ENCODE measurements at places on chromosomes 4 and X.

DNA sequence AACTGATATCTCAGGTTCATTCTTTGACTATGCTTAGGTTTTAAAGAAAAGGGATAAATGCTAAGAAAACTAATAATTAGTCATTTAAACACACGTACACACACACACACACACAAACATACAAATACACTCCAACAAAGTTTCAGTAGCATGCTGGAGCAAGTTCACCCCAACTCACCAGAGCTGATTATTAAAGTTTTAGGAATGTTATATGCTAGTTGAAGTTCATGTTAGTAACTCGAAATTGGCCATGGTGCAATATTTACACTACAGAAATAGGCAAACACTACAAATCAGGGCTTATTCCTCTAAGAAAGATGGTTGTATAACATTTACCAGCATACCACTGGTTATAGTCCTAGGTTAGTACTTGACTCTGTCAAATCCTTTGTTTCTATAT, 384.0 kb upstream of the DIPK2B start:
- DNase-seq = no peak

- DNase-seq = no peak
Measured at GRCh38 chrX:75155447-75155826, 646 bp downstream of the ABCB7 start.

DNA sequence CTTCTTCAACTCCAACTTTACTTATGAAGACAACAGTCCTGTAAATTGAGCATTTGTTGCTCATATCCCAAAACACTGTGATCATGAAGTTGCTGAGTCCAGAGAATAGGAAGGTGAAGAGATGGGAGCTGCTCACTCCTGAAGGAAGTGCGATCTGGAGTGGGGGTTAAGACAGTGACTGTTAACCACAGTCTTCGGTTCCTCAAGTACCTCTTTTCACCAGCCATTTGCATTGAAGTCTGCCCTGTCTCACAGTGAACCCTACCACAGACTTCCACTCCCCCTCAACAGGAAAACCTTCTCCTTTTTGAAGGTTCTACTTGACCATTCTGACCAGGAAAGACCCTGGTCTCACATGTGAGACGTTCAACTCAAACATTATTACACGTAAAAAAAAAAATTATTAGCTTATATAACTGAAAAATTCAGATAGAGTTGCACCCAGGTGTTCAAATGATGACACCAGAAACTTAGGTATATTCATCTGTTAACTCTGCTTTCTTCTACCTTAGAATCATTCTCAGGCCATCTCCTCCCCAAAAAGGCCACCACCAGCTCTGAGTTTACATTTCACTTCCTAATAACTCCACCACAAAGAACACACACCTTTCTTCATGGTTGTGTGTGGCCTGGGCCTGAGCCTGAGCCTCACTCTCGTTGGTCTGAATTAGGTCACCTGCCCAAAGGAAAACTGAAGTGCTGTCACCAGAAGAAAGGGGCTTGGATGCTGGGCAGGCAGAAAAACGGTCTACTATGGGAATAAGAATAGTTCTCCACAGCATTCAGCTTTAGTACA, 199.2 kb downstream of the DCTD start:
- no peak for DNase-seq

- no peak for DNase-seq
Measured at GRCh38 chr4:27720010-27720766, 859.5 kb downstream of the STIM2 start.

DNA sequence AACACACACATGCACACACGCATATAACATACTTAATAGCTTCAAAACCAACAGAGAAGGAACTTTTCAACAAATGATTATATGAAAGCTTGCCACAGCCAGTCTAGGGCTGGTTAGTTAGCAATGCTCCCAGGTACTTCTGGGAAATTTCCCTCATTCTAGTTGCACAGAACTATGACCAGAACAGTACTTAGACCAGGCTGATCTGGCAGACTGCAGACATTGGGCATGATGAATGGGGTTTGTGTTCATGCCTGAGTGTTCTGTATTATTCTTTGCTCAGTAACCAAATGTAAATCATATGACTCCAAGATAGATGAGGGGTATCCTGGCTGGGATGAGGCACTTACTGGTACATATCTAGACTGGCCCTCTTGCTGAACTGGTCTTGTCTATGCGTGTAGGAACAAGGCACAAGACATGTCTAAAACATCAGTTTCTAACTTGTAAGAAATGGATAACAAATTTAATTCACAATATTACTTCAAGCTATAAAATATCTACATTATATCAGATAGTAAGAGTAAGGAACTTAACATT, 50.3 kb upstream of the GEMIN8 start:
- no peak for DNase-seq

DNA sequence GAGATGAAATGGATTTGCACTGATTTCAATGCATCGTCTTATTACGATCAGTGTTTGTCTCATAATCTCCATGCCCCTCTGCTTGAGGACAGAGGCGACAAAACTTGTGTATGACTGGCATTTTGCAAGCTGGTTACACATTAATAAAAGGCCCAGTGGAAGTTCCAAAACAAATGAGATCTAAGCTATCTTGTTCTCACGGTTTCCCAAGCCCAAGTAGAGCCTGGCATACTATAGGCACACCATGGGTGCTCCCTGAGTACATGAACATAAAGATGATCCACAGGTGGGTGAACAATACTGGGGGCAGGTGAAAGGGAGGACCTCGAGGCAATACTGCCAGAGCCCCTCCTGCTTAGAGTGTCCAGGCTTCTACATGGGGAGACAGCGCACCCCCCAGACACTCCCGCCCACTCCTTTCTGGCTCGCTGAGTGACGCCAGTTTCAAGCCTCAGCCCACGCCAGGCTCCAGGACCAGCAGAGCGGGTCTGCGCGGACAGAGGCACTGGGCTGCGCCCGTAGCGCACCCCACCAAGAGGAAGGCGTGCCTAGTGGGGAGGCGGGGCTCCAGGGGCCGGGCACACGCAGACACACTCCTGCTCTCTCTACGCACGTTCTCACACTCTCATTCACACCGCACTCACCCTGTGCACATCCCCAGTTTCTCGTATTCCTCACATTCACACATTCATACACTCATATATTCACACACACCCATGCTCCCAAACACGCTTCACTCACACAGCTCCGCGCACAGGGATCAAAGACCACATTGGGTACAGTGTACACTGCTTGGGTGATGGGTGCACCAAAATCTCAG, 8.9 kb upstream of the GSX2 start:
- DNase-seq = no peak

DNA sequence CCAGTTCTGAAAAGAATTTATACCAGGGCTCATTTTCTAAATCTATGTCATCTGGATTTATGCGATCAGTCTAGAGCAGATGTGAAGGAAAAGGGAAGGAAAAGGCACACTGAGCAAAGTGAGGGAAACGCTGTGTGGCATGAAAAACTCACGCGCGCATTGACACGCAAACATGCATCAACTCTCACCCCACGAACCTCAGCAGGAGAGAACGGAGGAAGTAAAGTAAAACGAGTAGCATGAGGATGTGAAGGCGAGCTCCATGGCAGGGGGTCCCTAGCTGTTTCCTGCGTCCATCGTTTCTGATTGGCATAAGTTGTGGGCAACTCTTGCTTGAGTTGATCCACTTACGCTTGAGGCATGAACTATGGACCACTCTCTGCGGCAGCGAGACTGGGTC, 102.8 kb upstream of the PDLIM3 start:
- no peak for DNase-seq

- no peak for DNase-seq
Measured at GRCh38 chr4:127238956-127239475, 393.7 kb upstream of the INTU start.

- no peak for DNase-seq
Measured at GRCh38 chrX:14173873-14174272, 144.2 kb upstream of the GEMIN8 start.

GRCh38 chr4:18138076-18138665, 116.6 kb upstream of the LCORL start:
- no peak for DNase-seq

DNA sequence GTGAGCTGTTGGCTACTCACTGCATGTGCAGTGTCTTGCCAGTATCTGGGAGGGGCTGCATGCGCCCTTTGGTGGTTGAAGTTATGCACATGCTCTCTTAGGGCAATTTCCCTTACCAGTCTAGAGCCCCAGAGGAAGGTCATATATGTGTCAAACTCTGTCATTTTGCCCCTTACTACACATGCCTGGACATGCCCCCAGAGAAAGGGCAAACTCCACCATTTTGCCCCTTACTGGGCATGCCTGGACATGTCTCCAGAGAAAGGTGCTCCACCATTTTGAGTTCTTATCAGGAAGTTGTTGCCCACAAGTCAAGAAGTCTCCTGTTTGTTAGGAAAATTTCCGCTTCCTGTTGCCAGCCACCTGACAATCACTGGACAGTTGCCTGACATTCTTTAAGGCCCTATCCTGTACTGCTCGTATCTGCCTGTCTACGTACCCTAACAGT, 56.4 kb upstream of the PLAC8 start:
- no peak for DNase-seq

DNA sequence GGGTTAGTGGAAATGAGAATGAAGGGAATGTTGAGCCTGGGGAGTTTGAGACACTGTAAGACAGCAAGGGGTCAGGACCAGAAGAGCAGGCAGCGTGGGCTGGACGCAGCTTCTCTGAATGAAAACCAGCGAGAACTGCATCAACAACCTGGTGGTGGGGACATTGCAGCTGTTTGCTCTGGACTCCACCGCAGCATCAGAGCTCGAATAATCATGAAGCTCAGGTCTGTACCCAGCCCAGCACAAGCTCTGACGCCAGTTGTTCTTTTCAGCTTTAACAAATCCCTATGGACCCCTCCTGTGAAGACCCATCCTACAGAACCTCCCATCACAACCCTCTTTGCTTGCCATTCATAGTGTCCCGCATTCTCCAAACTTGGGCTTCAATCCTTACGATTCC, 106.8 kb upstream of the PNPLA4 start:
- no peak for DNase-seq

- DNase-seq = no peak
Measured at GRCh38 chr4:110231869-110232268, 33.5 kb upstream of the ELOVL6 start.

DNA sequence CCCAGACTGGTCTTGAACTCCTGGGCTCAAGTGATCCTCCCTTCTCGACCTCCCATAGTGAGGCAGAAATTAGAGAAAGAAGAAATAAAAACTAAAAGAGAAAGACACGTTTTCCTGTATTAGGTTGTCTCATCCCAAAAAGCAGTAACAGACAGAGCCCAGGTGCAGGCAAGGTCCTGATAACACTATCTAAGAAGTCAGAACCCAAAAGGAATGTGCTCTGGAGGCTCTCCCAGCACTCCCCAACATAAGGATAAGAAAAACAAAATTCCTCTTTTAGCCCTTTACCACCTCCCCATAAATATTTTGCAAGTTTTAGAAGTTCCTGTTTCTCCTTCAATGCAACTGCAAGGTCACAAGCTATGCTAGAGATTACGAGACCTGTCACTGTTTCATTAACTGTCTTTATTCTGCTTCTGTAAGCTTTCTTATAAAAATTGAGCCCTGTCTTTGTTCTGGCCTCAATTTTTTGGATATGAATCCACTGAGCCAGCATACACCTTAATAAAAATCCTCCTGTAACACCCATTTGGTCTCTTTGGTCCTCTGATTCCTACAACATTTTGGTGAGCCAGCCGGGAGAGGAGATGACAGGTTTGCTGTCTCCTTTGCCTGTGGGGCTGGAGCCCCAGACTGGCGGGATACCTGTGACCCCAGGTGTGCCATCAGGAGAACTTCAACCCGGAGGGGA, 25.9 kb downstream of the LIAS start:
- no peak for DNase-seq

DNA sequence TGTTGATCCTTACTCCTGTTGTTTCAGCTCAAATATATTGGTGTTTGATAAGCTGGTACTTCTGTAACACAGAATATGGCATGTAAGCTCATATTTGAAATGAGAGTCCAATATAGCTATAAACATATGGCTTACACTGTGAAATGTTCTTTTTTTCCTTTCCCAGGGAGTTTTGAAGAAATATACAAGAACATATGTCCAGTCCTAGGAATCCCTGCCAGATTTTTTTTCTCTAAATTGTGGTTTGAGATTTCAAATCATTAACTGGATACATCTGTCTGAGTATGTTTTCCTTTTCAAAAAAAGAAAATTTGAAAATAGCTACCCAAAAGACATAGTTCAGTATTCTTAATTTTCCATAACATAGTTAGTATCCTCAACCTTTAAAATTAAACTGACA, 60.2 kb downstream of the HMGB2 start:
- no peak for DNase-seq

GRCh38 chr4:4986841-4987240, 32.4 kb downstream of the CYTL1 start:
- no peak for DNase-seq

DNA sequence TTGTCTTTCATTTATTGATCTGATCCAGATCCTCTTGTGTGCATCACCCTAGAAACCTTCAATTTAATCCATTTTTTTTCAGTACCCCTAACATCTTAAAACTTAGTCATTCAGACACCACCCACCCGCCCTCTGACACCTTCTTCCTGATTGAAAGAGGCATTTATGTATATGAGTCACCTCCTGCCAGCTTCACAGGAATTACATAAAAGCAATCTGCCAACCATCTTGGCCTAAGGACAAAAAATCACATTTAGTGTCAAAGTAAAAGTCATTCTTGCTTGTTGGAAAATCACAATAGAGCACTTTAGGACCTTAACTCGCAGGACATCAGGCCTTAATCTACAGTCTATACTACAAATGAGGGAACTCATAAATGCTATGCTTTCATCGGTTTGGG, 52.1 kb downstream of the NDST3 start:
- DNase-seq = no peak

GRCh38 chrX:74579597-74580198, 34.7 kb downstream of the RLIM start:
- DNase-seq = no peak

- no peak for DNase-seq
Measured at GRCh38 chrX:47611489-47611888, 8.2 kb downstream of the SYN1 start.

DNA sequence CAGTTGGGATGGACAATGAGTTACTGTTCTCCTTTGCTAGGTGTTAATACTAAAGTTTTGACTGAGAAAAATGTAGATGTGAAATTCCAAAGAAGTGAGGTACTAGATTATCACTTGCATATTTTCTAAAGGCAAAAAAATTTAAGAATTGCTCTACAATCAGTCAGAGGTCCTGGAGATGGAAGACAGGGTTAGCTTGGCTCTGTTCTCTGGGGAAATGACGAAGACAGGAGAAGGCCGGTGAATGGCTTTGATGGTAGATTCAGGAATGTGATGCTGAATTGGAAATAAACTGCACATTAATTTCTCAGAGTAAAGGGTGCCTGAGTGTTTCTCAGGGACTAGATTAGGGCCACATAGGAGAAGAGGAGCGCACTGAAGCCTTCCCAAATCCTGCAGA, 214.0 kb upstream of the LEF1 start:
- no peak for DNase-seq
